ENCODE measurements at places on chromosomes 3 and 15. TPM values are rescaled to one million over a fixed set of nuclear protein-coding genes. Genes with fewer than 3 reads are reported as not detected.

The MOBP gene
- not detected for total RNA-seq

DNA sequence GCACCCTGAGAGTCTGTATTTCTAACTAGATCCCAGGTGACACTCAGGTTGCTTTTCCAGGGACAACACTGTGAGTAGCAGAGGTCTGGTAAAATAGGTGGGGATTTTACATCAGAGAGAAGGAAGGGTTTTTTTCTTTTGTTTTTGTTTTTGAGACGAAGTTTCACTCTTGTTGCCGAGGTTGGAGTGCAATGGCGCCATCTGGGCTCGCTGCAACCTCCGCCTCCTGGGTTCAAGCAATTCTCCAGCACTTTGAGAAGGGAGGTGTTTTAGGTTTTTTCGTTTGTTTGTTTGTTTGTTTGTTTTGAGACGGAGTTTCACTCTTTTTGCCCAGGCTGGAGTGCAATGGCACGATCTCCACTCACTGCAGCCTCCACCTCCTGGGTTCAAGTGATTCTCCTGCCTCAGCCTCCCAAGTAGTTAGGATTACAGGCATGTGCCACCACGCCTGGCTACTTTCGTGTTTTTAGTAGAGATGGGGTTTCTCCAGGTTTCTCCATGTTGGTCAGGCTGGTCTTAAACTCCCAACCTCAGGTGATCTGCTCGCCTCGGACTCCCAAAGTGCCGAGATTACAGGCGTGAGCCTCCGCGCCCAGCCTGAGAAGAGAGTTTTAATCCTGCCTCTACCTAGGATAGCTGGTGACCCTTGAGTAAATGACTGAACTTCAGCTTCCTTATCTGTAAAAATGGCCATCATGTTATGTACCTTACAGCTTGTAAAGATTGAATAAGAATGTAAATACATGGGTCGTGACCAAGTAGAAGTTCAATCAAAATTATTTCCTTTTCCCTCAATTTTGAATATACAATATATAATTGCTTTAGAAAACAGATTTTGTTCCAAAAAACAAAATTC lies 95.9 kb upstream of the FNDC3B start:
- peaks cover 14% of the 10 kb centered on the region for H3K4me1 ChIP-seq
- H3K36me3 ChIP-seq, result no peaks in the 10 kb centered on the region
- H3K27ac ChIP-seq, result no peak overlapping the region
- H3K27me3 ChIP-seq, result no peaks in the 10 kb centered on the region
- DNase-seq, result no peak

The PPP1R14D gene
- not detected for total RNA-seq

The MYL3 gene
- not detected for total RNA-seq

Data from thyroid gland (tissue), 4 donors.